ENCODE measurements at places on chromosomes 1 and 21.

- no peak overlapping the region for H3K27ac ChIP-seq
- no peaks in the 10 kb centered on the region for H3K27me3 ChIP-seq
- H3K4me3 ChIP-seq: no peak overlapping the region
- H3K36me3 ChIP-seq: peaks cover 55% of the 10 kb centered on the region
These were observed 28.8 kb upstream of the MTF1 start for GRCh38 chr1:37888022-37888700.

- no peak overlapping the region for H3K4me3 ChIP-seq
- DNase-seq: no peak
- H3K27ac ChIP-seq: no peak overlapping the region
- H3K4me1 ChIP-seq: peaks cover 11% of the 10 kb centered on the region
These were observed 4.1 kb upstream of the KCNAB2 start for GRCh38 chr1:6041432-6042062.

- no peak overlapping the region for H3K4me3 ChIP-seq
- peaks cover 3% of the 10 kb centered on the region for H3K27me3 ChIP-seq
- H3K36me3 ChIP-seq: no peaks in the 10 kb centered on the region
- no peaks in the 10 kb centered on the region for H3K4me1 ChIP-seq
- H3K27ac ChIP-seq: no peak overlapping the region
These were observed 60.6 kb upstream of the AKT3 start for GRCh38 chr1:243910607-243911006.

GRCh38 chr21:14213164-14213563, 2.4 kb upstream of the LIPI start:
- no peaks in the 10 kb centered on the region for H3K36me3 ChIP-seq
- no peak overlapping the region for H3K27ac ChIP-seq
- no peak overlapping the region for H3K4me3 ChIP-seq
- peaks cover 7% of the 10 kb centered on the region for H3K27me3 ChIP-seq
- no peak for DNase-seq

GRCh38 chr1:213446496-213446895, 395.5 kb downstream of the RPS6KC1 start:
- H3K27ac ChIP-seq: no peak overlapping the region
- H3K4me3 ChIP-seq: no peak overlapping the region
- no peaks in the 10 kb centered on the region for H3K4me1 ChIP-seq
- no peaks in the 10 kb centered on the region for H3K36me3 ChIP-seq
- H3K27me3 ChIP-seq: peaks cover 7% of the 10 kb centered on the region

DNA sequence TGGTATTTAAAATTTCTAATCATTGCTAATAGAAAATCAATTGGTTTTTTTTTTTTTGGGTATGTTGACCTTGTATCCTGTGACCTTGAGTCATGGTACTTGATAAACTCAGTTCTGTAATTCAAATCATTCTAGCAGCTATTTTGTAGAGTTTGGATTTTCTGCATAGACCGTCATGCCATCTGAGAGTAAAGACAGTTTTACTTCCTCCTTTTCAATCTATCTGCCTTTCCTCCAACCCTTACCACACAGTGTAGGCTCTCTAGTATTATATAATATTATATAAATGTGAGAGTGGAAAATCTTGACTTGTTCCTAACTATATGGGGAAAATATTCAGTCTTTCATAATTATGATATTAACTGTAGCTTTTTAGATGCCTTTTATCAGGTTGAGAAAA, 7.0 kb downstream of the TDRD5 start:
- H3K4me3 ChIP-seq: no peak overlapping the region
- H3K27ac ChIP-seq: no peak overlapping the region
- DNase-seq: no peak
- H3K27me3 ChIP-seq: peaks cover 23% of the 10 kb centered on the region
- H3K4me1 ChIP-seq: no peaks in the 10 kb centered on the region
- no peaks in the 10 kb centered on the region for H3K36me3 ChIP-seq
